ENCODE measurements at places on chromosomes 1 and 21.

DNA sequence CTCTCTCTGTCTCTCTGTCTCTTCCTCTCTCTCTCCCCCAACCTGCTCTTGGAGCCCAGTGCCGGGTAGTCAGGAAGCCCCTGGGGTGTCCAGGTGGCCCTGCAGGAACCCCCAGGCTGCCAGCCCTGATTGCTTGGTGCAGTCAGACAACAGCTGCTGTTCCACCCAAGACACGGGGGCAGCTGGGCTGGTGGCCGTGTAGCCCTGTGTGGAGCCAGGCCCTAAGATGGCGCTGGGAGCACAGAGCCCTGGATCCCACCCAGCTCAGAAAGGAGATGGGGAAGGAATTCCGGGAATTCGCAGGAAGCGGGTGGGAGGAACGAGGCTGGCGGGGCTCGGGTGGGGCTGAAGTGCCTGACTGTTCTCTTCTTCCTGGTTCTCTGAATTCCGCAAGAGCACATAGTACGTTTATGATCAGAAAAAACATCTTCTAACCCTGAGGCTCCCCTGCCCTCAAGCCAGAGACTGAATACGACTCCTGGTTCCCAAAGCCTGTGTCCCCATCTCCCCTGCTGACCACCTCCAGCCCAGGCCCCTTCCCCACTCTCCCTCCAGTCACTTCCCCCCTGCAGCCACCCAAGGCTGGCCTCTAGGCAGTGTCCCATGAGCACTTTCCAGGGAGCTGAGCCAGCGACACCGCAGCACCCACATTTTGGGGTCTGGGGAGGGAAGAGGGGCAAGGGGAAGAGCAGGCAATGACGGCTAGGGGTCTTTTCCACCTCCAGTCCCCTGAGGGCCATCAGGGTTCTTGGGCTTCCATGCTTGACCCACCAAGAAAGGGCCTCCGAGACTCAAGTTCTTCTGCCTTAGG, 55.0 kb downstream of the WNT9A start:
- DNase-seq = no peak

GRCh38 chr1:179082999-179083335, 1.1 kb downstream of the TOR3A start:
- no peak for DNase-seq

GRCh38 chr1:27368869-27369582, 2.3 kb upstream of the MAP3K6 start:
- DNase-seq = no peak

GRCh38 chr1:3599816-3600215, 11.5 kb downstream of the MEGF6 start:
- DNase-seq = no peak

- DNase-seq = no peak
Measured at GRCh38 chr1:157457279-157457678, 95.0 kb downstream of the FCRL5 start.

DNA sequence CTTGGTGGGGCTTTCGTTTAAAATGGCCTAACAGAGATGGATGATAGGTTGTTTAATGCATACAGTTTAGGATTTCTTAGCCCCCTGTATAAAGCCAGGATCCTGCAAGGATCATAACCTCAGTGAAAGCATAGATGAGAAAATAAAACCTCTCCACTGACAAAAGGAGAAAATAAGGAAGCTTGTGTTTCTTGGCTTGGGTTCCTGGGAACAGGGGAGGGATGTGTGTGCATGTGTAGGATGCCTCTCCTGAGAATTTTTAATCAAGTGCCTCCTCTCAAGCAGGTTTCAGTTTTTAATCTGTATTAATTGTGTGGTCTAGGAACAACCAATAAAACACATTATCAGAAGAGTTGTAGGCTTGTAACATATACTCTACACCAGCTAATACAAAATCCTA, 26.1 kb downstream of the PRKACB start:
- DNase-seq = no peak

GRCh38 chr1:55965981-55966461, 613.3 kb downstream of the PLPP3 start:
- DNase-seq = no peak

- no peak for DNase-seq
Measured at GRCh38 chr1:54274448-54274847, 74.5 kb downstream of the MRPL37 start.

DNA sequence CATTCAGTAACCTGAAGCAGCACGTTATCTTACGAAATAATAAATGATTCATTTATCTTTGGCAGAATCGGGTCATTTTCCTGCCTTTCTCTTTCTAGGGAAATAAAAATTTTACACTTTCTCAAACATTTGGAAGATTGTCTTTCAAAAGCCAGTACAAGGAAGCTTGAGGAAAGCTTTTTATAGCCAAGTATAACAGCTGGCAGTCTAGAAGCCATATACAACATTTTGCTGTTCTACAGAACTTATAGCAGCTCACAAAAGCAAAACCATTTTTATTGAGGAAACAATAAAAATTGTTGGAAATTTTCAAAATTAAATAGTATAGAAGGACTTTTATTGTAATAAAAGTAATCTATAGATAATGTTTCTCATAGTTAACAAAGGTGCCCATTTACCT, 448.6 kb downstream of the SMYD3 start:
- no peak for DNase-seq

- no peak for DNase-seq
Measured at GRCh38 chr1:94239796-94240195, 2.4 kb upstream of the ARHGAP29 start.

DNA sequence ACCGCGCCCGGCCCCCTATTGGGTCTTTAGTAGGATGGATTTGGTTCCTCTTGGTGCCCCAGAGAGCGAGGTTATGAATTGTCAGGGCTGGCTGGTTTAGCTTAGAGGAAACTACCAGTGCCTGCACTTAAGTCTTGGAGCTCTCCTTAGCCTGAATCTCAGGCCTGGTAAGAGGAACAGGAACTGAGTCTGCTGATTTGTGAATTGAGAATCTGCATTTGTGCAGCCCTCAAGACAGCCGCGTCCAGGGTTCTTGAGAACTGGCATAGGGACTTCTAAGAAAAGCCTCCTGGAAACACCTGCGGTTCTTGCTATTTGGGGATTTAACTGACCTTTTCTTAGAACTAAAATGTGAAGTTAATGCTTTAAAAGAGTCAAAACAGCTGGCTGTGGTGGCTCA, 1.7 kb downstream of the NECAP2 start:
- DNase-seq = no peak

DNA sequence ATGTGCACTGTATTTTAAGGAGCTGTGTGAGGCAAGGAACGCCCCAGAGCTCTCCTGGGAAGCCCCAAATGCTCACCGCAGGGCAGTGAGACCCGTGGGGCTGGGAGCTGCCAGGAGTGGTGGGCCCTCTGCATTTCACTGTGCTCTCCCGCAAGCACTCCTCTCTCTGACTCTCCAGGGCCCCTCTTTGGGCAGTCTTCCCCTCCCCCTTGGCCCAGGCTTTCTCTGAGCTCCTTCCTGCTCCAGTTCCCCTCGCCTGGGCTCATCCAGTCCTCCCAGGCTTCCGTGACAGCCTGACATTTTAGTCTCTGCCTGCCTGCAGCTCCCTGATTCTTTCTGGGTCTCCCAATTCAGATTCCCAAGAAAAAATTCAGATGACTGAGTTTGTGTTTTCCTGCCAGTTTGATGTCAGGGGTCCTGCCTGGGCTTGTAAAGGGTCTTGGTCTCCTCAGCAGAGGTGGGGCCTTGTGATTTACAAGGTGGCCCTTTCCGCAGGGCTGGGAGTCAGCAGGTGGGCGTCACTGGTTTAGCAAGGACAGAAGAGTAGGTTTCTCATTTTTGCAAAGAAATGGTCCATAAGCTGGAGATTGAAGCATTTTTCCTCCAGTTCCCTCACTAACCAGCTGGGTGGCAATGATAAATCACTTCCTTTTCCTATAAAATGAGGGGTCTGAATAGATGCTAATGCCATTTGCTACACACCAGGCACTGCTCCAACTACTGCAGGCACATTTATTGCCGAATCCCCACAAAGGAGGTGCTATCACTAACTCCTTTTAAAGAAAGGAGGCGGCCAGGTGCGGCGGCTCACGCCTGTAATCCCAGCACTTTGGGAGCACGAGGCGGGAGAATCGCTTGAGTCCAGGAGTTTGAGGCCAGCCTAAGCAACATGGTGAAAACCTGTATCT, 1.9 kb upstream of the CA6 start:
- no peak for DNase-seq

DNA sequence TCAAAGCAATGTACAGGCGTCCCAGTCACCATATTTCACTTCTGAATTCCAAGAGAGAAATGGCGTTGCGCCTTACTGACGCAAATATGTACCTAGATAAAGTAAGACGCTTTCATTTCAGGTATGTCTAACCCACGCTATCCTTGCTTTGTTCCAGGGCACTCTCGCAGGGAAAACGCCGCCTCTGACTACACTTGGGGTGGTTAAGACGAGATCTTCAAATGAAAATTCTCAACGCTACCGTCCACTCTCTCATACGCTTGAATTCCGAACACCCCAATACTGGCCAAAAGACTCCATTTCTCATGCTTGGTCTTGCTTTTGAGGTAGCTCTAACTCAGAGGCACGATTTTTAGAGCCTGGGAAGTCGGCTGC, 736 bp upstream of the ZMPSTE24 start:
- no peak for DNase-seq

- DNase-seq = no peak
Measured at GRCh38 chr1:46341222-46342083, 846 bp downstream of the NSUN4 start.

DNA sequence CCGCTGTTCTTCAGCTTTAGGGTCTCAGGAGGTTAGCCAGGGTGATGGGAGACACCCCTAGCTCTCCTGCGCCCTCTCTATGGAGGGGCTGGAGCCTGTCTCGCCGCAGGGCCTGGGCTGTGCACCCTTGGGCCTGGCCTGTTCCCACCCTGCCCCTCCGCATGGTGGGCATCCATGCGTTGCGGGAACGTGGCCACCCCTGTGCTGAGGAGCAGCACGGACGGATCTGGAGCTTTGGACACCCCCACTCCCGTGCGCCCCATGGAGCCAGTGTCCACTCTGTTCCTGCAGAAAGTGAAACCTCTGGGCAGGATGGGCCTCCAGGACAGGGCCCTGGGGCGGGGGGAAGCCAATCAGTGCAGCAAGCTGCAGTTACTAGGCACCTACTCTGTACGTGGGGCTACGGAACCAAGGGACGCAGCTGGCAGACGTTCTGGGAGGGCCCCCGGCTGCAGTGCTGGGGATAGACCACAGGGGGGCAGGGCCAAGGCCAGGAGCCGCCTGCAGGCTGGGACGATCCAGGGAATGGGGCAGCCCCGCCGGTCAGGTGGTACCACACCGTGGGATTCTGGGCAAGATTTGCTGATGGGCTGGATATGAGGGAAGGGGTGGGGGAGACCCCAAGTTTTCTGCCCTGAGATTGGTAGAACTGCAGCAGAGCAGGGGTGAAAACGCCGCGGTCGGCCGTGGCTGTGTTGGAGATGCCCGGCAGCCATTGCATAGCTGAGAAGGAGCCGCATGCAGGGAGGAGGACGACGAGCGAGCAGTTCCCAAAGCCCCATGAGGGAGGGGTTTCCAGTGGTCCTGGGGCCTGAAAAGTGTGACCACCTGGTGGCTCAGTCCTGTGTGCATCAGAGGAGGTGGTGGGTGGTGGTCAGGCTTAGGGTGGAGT, 43.3 kb downstream of the TP73 start:
- DNase-seq = no peak

- DNase-seq = no peak
Measured at GRCh38 chr1:110433213-110433612, 17.7 kb upstream of the PROK1 start.

DNA sequence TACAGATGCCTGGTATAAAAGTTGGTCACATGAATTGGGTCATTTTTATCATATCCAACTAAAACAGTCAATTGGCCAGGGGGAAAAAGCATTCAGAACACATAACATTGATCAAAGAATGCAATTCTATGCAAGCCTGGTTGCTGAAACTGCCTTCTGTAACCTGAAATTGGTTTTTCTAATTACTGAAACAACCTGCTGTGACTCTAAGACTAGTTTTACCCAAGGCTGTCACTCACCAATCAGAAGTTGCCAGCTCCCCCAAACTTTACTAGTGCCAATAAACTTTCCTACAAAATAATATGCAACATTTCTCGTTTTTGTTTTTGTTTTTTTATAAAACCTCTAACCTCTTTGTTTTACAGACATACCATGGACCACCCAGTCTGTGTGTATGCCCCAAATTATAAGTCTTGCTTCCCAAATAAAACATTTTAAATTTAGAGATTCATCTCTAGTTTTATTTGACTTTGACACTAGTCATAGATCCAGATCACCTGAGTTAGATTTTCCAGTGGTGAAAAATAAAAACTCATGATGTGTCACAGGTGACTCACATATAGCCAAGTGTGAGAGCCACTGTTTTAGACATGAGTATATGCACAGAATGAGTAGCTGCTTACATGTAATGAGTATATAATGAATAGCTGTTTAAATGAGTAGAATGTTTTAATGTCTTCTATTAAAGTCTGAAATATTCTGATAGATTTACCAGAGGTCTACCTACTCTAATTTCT, 64.2 kb upstream of the CR2 start:
- no peak for DNase-seq

DNA sequence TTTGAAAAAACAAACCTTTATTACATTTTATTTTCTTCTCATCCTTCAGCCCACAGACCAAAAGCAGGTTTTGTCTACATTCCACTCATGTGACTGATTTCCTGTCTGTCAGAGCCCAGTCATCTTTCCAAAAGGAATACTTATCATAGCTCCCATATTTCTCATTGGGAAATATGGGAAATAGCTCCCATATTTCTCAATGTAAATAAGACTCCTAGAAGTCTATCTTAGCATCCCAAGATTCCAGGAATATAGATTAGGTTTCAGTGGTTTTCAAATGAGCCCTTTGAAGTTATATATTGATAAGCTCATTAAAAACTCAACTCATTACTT, 19.1 kb upstream of the NRDC start:
- no peak for DNase-seq

DNA sequence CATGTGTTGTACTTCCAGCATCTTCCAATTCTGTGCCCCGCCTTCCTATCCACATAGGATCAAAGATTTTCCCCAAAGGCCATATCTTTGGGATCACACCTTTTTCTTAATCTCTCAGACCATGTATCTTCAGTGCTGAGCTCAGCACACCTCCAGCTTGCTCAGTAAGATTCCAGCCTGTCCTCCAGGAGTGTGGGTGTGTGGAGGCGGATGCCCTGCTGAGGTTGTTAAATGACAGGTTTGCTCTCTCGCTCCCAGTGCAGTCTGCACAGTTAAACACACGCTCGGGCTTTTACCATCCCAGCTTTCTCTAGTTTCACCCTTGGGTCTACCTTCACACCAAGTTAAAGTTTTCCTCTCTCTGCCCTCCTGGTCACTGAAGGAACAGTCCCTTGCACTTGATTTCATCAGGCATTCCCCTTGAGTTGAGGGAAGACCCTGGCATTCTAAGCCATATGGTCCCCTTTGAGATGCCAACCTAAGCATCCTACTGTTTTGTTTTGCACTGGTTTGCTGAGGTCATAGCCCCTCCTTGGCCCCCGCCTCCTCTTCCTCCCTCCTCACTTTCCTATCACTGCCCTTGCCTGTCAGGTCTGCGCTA, 13.7 kb downstream of the MYOG start:
- DNase-seq = no peak

GRCh38 chr21:17784180-17784598, 35.0 kb downstream of the C21orf91 start:
- no peak for DNase-seq

GRCh38 chr1:212949771-212950170, 570 bp upstream of the VASH2 start:
- no peak for DNase-seq

GRCh38 chr21:27567381-27567780, 600.5 kb upstream of the ADAMTS5 start:
- no peak for DNase-seq

GRCh38 chr21:20272791-20273362, 725.3 kb upstream of the NCAM2 start:
- DNase-seq = no peak

- no peak for DNase-seq
Measured at GRCh38 chr1:203156280-203156679, 19.3 kb downstream of the MYBPH start.

Measured in foreskin melanocyte (primary cell).